ENCODE measurements at places on chromosomes 12 and 14.

- DNase-seq: no peak
Observed at GRCh38 chr12:109697270-109697553, 16.4 kb upstream of the FAM222A start.

DNA sequence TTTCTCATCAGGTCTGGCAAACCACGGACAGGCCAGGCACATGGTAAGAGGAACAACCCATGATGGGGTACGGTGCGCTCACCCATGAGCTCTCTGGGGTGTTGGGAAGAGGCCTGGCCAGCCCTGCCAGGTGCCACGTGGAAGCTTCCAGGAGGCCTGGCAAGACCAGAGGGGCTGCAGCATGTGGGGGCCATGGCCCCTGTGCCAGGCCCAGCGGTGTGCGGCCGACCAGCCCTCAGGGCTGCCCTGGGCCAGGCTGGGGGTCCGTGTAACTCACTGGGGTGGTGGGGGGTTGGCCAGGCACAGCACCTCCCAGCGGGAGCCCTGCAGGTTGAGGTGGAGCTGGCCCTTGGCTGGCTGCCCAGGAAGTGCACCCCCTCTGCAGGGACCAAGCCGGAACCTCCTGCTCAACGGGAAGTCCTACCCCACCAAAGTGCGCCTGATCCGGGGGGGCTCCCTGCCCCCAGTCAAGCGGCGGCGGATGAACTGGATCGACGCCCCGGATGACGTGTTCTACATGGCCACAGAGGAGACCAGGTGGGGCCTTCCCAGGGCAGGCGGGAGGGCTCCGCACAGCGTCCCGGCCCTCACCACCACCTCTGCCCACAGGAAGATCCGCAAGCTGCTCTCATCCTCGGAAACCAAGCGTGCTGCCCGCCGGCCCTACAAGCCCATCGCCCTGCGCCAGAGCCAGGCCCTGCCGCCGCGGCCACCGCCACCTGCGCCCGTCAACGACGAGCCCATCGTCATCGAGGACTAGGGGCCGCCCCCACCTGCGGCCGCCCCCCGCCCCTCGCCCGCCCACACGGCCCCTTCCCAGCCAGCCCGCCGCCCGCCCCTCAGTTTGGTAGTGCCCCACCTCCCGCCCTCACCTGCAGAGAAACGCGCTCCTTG lies 4.9 kb upstream of the CRIP2 start:
- DNase-seq: no peak

DNA sequence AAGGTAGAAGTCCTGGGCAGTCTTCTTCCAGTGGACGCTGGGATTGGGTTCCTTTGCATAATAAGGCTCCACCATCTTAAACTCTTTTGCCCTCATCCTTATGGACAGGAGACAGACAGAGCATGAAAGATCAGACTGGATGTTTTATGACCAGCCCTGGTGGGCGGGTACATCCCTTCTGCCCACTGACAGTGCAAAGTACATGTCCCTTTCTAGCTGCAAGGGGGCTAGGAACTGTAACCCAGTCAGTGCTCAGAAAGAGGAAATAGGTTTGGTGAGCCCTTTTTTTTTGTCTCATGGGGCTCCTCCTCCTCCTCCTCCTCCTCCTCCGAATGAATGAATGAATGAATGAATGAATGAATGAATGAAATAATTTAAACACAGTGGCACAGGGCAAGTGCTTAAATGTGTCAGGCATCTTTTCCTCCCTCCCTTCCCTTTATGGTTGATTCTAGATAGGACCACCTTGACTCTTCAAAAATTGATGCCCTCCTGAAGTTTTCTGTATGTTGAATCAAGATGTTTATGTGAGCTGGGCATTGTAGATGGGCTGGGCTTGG lies 36.4 kb upstream of the HNF1A start:
- DNase-seq: no peak

- DNase-seq: no peak
Observed at GRCh38 chr14:91372671-91373495, 44.7 kb downstream of the CCDC88C start.
